ENCODE measurements at places on chromosomes 3 and 15. TPM values are rescaled to one million over a fixed set of nuclear protein-coding genes. Genes with fewer than 3 reads are reported as not detected.

GMPS gene
- total RNA-seq, result 82.3 TPM

CLDN11 gene
- 0.44 TPM for total RNA-seq

MYL3 gene
- not detected for total RNA-seq

CTXND1 gene
- 0.39 TPM for total RNA-seq

MUC4 gene
- total RNA-seq, result 2.5 TPM

USP50 gene
- not detected for total RNA-seq

IL17RC gene
- 41.9 TPM for total RNA-seq

EEF1AKMT4 gene
- 1.7 TPM for total RNA-seq

PRKAR2A gene
- 55.5 TPM for total RNA-seq

FANCD2OS gene
- total RNA-seq, result not detected

SAMMSON gene
- not detected for total RNA-seq

MESP1 gene
- 1.1 TPM for total RNA-seq

MINAR1 gene
- 8.5 TPM for total RNA-seq

CHST13 gene
- not detected for total RNA-seq
